ENCODE measurements at places on chromosomes 13 and 19.

- DNase-seq: no peak
These were observed 1555.4 kb upstream of the MIR17HG start for GRCh38 chr13:89791971-89792630.

GRCh38 chr19:47111682-47112165, 1.9 kb downstream of the ZC3H4 start:
- no peak for DNase-seq

DNA sequence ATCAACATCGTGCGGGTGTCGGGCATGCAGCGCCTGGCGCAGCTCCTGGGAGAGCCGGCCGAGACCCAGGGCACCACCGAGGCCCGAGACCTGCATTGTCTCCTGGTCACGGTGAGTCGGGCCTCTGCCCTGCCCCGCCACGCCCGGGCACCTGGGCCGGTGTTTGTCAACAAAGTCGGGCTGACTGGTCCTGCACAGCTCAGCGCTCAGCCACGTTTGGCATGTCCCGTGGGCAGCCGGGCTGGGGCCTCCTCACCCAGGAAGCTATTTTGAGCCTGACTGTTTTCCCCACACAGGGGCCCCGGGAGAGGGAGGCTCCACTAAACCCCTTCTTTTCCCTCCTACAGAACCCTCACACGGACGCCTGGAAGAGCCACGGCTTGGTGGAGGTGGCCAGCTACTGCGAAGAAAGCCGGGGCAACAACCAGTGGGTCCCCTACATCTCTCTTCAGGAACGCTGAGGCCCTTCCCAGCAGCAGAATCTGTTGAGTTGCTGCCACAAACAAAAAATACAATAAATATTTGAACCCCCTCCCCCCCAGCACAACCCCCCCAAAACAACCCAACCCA, 1.3 kb downstream of the GADD45B start:
- DNase-seq: peak; percentile 56

- no peak for DNase-seq
These were observed 12.4 kb downstream of the RTN2 start for GRCh38 chr19:45484273-45484945.

GRCh38 chr13:51397262-51397941, 55.4 kb downstream of the INTS6 start:
- DNase-seq: peak; percentile 4

- DNase-seq: no peak
These were observed 933.7 kb upstream of the SLITRK5 start for GRCh38 chr13:86737334-86737932.

All from foreskin keratinocyte (primary cell).